ENCODE measurements at places on chromosomes 5 and 9. TPM values are rescaled to one million over a fixed set of nuclear protein-coding genes. Genes with fewer than 3 reads are reported as not detected.

Gene PRLR
- 0.02 TPM for total RNA-seq

Gene IGFBPL1
- 2.6 TPM for total RNA-seq

Gene FLT4
- 4.9 TPM for total RNA-seq

Gene RFESD
- total RNA-seq: 2.0 TPM

Gene PCDHGA6
- total RNA-seq: 0.24 TPM

Gene DND1
- 0.88 TPM for total RNA-seq

Gene SVEP1
- 1.4 TPM for total RNA-seq

Gene GMCL2
- total RNA-seq: not detected

Gene ADRA1B
- total RNA-seq: 20.0 TPM

Gene ITGA1
- 1.1 TPM for total RNA-seq

Gene SLC45A2
- total RNA-seq: not detected

Gene IL3
- total RNA-seq: not detected

Gene GLIPR2
- total RNA-seq: 10.6 TPM

Gene GABRA1
- not detected for total RNA-seq

Gene OSMR
- 72.5 TPM for total RNA-seq

Gene KCTD16
- 0.07 TPM for total RNA-seq

Gene KIF12
- total RNA-seq: 2.1 TPM

Gene DIAPH1
- total RNA-seq: 99.2 TPM

Gene CKMT2
- not detected for total RNA-seq

Gene TMED7
- total RNA-seq: 64.6 TPM

Gene ANKHD1
- total RNA-seq: 46.2 TPM

Gene FST
- total RNA-seq: 2.0 TPM

Gene TAF1L
- not detected for total RNA-seq

Gene NELFB
- 55.9 TPM for total RNA-seq

Gene OR1Q1
- not detected for total RNA-seq

Gene PDZD2
- 0.21 TPM for total RNA-seq

Gene PRPF4
- 52.7 TPM for total RNA-seq

Gene PAIP2
- 83.2 TPM for total RNA-seq

Gene CORO2A
- 1.1 TPM for total RNA-seq

Gene ANKDD1B
- total RNA-seq: not detected

Gene RANBP6
- 10.3 TPM for total RNA-seq

Gene TMEM250
- 49.9 TPM for total RNA-seq

Gene PRKAA1
- total RNA-seq: 38.5 TPM

Gene IL13
- total RNA-seq: not detected

Gene TRAF1
- total RNA-seq: 2.5 TPM

Gene HACD4
- 1.1 TPM for total RNA-seq

Gene DIPK1B
- 8.7 TPM for total RNA-seq

Gene ARID3C
- total RNA-seq: 0.16 TPM

Gene CATSPER3
- total RNA-seq: 0.41 TPM

Gene PITX1
- 29.7 TPM for total RNA-seq

Gene APBA1
- total RNA-seq: 0.31 TPM

Gene IL4
- not detected for total RNA-seq

Gene GARIN3
- not detected for total RNA-seq

Gene PKD2L2
- total RNA-seq: 0.07 TPM

Gene LCN15
- not detected for total RNA-seq

Gene DMRT2
- total RNA-seq: not detected

Gene TSC1
- 14.8 TPM for total RNA-seq

Gene ARHGAP26
- 8.4 TPM for total RNA-seq

Gene NTNG2
- 3.1 TPM for total RNA-seq

Gene SHC3
- 0.34 TPM for total RNA-seq

Gene SPATA6L
- total RNA-seq: 2.5 TPM

Measured in A549 treated with Mapracorat at 1 μM for 4 hours (cell line).